ENCODE measurements at places on chromosomes 11 and 22. TPM values are rescaled to one million over a fixed set of nuclear protein-coding genes. Genes with fewer than 3 reads are reported as not detected.
A peak's percentile ranks its signal among the peaks of the same experiment; 100 is the strongest.

WBP2NL gene
- total RNA-seq: 0.09 TPM

ABCC8 gene
- 6.2 TPM for total RNA-seq

MAPK11 gene
- 7.6 TPM for total RNA-seq

RAG2 gene
- not detected for total RNA-seq

KCTD14 gene
- not detected for total RNA-seq

- DNase-seq: no peak
These were observed 12.1 kb downstream of the NADSYN1 start for GRCh38 chr11:71465054-71465453.

GRCh38 chr11:99814738-99815137, 794.0 kb downstream of the CNTN5 start:
- DNase-seq: no peak

- no peak for DNase-seq
These were observed 303.7 kb downstream of the TTC28 start for GRCh38 chr22:28375761-28376534.

DNA sequence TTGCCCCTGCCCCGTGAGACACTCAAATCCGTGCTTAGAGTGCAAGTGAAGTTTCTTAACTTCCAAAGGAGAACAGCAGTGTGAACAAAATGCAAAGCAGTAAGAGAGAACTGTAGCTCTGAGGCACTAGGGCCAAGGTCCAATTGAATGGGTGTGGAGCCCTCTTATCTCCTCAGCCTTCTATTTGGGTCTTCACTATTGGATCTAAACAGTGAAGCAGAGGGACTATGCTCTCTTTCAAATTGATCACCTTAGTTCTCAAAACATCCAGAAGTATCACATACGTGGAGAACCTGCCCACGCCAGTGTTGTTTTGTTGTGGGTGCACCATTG, 49.6 kb downstream of the C22orf31 start:
- DNase-seq: no peak

DNA sequence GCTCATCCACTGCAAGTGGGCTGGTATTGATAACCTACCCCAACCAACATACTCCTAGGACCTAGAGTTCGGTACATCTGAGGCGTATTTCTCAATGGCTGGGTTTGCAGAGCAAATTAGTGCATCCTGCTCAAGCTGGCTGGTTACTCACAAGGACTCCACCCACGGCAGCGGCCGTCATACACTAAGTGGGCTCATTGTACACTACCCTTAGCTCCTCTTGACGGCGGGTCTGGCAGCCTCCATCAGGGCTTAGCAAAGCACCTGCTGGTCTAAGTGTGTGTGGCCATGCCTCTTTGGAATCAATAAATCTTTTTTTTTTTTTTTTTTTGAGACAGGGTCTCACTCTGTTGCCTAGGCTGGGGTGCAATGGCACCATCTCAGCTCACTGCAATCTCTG, 20.2 kb upstream of the KCNJ11 start:
- no peak for DNase-seq

DNA sequence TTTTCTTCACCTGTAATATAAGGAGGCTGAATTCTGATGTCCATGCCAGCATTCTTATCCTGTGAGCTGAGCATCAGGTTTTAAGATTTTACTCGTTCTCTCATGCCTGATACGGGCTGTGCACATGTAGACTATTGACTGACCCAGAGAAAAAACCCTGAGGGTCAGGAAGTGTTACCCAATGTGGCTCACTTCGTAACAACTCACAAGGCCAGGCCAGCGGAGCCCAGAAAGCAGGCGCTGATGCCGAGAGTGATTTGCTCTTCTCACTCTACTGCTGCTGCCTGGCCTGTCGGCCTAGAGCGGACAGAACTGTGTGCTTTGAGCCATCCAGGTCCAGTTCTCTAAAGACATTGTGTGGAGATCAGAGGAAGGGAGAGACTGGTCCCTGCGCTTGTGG, 10.8 kb downstream of the THYN1 start:
- DNase-seq: no peak

DNA sequence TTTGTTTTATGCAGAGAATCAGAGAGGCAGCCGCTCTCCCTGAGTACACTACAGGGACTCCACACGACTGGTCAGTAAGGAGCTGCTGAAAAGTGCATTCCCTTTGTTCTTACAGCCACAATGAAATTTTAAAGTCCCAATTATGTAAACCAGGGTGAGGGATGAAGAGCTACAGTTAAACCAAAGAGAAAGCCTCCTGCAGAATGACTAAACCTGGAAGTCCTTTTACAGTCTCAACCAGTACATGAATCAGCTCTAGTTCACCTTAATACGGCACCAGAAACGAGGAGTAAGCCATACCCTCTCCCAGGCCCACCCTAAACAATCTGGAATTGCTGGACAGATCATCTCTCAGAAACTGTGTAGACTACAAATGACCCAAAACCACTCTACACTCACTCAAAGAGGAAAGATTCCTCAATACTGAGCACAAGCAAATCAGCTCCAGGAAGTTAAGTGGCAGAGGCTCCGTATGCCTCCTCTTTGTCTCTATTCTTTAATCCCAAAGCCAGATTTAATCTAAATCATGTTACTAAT, 113.1 kb downstream of the RBFOX2 start:
- DNase-seq: no peak

DNA sequence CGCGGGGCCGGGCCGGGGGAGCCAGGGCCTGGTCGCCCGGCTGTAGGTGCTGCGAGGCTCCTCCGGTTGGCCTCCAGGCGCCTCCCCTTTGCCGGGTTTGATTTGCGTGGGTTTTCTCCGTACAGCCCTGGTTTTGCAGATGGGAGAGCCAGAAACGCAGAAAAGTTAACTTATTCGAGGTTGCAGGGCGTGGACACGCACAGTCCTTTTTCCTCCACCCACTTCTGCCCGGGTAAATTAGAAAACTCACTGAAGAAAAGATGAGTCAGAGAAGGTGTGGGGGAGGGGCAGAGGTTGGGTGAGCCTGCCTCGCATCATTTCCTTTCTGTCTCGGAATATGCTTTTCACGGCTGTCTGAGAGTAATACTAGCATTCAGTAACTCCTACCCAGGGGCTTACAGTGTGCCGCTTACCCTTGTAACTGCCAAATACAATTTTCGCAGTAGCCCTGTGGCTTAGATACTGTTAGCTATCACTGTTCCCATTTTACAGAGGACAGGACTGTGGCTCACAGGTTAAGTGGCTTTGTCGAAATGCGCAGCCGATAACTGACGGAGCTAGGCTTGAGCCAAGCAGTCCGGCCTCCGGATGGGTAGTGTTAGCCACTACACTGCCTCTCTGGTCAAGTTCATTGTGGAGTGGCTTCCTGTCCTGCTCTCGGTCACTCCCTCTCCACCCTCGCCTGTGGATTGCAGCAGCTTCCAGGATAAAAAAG, 812 bp downstream of the FADD start:
- DNase-seq: peak; percentile 79

- DNase-seq: no peak
These were observed 3.3 kb upstream of the MMP10 start for GRCh38 chr11:102783720-102784119.

GRCh38 chr22:17970201-17970708, 54.1 kb downstream of the MICAL3 start:
- no peak for DNase-seq

DNA sequence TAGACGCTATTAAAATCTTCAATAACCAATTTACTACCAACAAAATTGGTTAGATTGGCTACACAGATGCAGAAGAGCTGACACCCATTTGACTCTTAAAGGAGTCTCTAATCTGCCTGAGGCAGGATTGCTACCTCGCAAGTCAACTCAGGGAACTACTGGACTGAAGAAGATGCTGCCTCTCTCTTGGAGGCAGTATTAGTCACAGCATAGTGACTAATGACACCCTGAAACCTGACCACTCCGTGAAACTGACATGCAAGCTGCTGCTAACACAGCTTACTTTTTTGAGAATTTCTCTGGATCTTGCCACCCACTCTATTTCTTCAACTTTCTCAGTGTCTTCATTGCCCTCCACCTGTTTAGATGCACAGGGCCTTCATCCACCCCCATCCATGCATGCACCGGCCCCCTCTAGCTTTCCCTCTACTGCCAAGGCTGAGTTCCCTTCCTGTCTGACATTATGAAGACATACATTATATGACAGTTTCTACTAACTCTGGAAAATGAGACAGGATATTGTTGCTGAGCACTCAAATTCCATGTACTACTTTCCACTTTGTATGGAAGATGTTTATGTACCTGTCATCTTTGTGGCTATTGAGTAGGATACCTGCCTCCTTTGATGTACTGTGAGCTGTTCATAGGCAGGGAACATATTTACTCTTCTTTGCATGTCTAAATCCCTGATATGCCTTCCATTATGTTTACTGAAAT, 183.2 kb downstream of the MSANTD4 start:
- DNase-seq: no peak

DNA sequence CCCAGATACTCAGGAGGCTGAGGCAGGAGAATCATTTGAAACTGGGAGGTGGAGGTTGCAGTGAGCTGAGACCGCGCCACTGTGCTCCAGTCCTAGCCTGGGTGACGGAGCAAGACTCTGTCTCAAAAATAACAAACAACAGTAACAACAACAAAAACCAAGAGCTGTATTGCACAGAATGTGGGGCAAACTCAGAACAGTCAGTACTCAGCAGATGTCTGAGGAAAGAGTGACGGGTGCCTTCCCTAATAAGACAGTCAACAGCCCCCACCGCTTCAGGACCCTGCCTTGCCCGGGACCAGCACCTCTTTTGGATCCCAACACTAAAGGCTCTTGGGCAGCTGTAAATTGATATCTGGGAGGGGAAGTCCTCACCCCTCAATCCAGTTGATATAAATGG, 40.3 kb downstream of the RIBC2 start:
- DNase-seq: no peak
